ENCODE measurements at places on chromosomes 2 and 18. TPM values are rescaled to one million over a fixed set of nuclear protein-coding genes. Genes with fewer than 3 reads are reported as not detected.

Gene EVA1A
- 7.7 TPM for total RNA-seq

Gene POTEJ
- not detected for total RNA-seq

Gene SLC5A7
- not detected for total RNA-seq

Gene KIF1A
- total RNA-seq: 0.84 TPM

Gene MLPH
- total RNA-seq: 225 TPM

Gene PSMA8
- not detected for total RNA-seq

Gene MBP
- total RNA-seq: 21.3 TPM

Gene EIF2AK2
- 27.2 TPM for total RNA-seq

Gene HOXD12
- not detected for total RNA-seq

Gene DNAJC5G
- not detected for total RNA-seq

Gene NRP2
- total RNA-seq: 133 TPM

Gene ZBTB14
- total RNA-seq: 8.1 TPM

Measured in A549 treated with dexamethasone at 1 μM for 4 hours (cell line).